Activated CD4-positive, CD25-positive, alpha-beta regulatory T cell treated with anti-CD3 and anti-CD28 coated beads, Interleukin-2, amount 50 U/mL, for 16 hours (primary cell): ENCODE measurements at places on chromosomes 2 and 18.

DNA sequence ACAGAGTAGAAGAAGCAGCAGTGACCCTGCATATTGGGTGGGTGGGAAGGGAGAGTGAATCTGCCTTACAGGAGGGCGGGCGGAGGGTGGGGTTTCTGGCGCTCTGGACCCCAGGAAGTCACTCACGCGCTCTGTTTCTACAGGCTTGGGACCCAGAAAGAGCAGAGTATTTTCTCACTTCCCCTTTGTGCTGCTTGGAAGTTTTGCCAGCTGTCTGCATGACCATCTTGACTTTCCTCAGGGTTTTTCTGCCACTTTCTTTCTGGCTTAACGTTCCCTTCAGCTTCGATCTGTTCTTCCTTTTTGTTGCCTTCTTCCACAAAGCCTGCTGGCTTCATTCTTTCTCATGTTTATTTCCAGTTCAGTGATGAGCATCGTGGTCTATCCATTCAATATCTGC lies 383.1 kb downstream of the GALR1 start:
- DNase-seq = no peak

DNA sequence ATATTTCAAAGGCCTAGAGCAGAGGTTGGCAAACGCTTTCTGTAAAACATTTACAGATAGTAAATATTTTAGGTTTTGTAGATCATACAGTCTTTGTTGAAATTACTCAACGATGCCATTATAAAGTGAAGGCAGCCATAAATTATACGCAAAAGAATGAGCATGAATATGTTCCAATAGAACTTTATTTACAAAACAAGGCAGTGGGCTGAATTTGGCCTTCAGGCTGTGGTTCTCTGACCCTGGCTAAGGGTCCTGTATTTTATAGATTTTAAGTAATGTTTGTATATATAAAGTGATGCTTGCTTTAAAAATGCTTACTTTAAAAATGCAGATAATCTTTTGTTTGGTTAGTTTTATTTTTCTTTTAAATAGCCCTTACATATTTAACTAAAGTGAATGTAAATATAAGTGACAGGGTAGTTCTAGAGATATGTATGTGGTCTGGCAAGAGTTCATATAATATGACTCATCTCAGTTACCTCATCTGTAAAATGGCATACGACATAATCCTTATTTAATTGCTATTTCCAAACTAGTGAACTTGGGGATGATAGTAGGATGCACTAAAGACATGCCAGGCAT lies 51.7 kb upstream of the ATP5MC3 start:
- no peak for DNase-seq

DNA sequence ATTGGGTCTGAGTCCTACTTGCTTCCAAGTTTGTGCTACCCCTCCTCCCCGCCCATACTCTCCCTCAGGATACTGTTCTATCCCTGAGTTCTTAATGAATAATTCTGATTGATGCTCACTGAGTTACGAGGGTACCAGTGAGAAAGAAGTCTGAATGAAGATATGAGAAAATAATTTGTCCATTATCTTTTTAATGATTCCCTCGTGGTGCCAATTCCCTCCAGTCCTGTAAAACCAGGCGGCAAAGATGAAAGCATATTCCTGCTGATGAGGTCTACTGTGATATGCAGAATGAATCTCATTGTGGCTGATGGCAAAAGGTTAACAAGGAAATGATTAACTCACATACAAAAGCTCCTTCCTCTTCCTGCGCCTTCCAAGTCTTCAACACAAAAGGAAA lies 650.2 kb upstream of the SLC39A10 start:
- DNase-seq = no peak

DNA sequence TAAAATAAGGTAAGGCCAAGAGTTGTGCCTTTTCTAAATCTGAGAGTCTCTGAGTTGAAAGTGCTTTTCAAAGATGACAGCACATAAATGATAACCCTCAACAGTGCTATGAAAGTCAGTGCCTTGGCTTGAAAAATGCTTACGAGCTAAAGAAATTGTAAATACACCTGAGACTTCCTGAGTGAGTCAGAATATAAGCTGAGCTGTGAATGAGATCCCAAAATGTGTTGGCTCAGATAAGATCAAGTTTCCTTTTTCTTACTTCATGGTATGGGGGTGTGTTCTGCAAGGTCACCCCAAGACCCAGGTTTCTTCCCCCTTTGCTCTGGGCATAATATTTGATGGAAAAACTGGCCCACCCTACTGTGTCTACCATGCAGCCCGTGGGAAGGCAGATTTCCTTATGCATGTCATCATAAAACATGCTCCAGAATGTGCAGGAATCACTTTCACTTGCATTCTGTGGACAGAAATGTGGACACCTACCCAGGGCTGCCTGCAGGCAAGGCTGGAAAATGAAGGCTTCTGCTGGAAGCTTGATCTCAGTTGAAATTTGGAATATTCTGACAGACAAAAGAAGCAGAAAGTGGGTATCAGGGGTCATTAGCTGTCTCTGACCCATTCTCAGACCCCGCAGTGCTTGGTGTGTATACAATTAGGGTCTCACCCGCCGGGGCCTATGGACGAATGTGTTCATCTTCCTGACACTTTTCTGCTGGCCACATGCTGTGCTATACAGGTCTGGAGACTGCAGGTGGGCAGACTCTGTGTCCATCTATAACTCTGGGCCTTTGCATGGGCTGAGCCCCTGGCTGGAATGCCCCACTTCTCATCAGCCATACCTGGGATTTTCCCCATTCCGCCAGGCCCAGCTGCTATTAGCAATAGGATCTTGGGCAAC lies 212.6 kb downstream of the SH3RF3 start:
- no peak for DNase-seq

DNA sequence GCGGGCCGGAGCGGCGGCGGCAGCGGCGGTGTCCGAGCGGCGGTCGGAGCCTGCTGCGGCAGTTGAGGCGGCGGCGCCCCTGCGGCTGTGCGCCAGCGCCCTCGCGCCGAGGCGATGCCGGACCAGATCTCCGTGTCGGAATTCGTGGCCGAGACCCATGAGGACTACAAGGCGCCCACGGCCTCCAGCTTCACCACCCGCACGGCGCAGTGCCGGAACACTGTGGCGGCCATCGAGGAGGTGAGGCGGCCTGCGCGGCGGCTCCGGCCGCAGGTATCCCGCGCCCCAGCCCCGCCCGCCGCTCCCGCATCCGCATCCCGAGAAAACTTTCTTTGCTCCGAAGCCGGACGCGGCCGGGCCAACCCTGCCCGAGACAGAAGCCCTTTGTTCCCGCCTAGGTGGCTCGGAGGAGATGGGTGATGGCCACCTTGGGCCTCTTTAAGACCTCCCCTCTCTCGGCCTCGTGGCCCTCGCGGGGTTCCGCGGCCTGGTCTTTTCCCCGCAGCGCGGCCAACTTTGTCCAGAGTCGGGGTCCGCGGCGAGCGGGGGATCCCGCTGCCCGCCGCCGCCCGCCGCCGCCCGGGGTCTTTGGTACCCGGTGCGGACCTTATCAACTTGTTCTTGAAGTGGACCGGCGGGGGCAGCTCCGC lies 504 bp downstream of the ASAP2 start:
- DNase-seq = no peak

DNA sequence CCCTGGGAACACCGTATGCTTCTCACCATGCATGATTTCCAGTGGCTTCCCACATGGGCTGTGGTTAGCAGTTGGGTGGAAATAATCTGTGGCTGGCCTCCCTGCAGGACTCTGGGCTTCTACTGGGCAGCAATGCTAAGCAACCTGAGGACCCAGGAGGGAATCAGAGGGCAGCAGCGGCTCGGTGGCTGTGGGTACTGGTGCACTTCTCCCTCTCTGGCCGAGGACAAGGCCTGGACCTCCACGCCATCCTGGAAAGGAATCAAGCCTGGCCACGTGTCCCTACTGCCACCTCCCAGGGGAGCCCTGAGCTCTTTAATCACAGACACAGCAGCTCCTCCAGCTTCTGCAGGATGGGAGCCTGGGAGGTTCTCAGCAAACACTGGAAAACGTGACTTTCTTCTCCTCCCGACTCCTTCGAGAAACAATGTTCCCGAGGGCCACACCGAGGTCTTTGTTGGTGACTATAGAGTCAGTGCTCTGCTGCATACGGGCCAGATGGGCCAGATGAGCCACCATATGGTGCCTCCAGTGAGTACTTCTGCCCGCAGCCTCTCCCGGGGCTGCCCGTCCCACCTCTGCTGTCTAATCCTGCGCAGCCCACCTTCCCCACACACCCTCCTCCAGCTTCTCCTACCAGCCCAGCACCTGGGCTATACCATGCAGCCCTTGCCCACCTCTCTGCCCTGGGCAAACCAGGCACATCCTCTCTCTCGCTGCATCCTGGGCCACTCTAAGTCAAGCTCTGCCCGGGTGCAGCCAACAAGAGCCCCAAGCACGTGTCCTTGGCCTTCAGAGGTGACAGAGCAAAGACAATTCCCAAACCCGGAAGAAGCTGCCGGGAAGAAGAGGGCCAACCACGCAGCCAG lies 42.8 kb upstream of the OTOS start:
- DNase-seq = no peak
